ENCODE measurements at places on chromosomes 3 and 15.
A peak's percentile ranks its signal among the peaks of the same experiment; 100 is the strongest.

- DNase-seq: no peak
Observed at GRCh38 chr3:193594946-193595689, 2.1 kb downstream of the OPA1 start.

- no peak for DNase-seq
Observed at GRCh38 chr3:128004661-128005060, 47.6 kb upstream of the SEC61A1 start.

DNA sequence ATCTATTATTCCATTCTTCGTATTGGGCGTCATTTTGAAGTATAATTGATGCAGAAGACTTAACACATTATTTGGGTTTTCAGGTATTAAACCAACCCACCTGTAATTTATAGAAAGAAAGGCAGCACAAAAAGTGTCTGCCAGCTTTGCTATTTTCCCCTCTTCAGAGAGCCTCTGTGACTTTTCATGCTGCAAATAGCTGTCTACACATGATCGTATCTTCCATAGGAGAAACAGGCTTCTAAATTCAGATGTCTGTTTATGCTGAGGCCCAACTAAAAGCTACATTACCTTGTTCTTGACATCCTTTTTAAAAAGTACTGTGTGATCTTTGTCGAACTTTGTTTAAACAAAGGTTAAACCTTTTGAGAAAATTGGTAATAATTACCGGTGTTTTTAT is 5.0 kb downstream of the ACKR2 start:
- DNase-seq: no peak

DNA sequence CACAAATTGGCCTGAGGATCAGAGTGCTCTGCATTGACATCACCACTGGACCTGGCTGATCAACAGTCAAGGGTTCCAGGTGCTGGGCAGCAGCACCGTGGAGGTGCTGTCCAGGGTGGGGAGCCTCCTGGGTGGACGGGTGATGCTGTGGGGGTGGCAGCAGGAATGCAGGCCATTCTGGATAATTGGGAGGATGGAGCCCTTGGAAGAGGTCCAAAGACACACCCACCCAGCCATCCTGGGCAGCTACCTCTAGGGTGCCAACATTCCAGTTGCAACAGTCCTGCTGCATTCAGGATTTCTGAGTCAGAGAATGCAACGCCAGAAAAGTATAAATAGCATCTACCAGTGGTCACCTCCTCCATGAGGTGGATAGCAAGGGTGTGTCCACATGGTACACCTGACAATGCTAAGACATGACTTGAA is 26.8 kb downstream of the STARD5 start:
- no peak for DNase-seq

GRCh38 chr3:36729204-36730056 is 34.9 kb downstream of the DCLK3 start:
- peak; percentile 63 for DNase-seq

DNA sequence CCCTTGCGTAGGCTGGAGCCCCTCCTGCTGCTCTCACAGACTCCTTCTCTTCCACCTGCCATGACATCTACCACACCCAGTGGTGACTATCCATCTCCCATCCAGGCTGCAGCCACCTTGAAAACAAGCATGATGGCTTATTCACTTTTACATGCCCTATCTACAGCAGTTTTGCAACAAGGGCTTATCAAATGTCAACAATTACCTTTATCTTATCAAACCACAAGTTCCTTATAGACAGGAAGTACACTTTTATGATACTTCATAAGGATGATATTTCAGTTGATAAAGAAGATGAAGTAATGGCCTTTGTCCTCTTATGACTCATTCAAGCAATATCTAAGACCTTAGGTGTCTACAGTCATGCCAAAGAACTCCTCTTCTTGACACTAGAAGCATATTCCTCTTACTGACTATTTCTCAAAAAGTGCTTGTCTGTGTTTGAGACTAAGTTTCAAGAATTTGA is 125.3 kb upstream of the SPRED1 start:
- DNase-seq: no peak

DNA sequence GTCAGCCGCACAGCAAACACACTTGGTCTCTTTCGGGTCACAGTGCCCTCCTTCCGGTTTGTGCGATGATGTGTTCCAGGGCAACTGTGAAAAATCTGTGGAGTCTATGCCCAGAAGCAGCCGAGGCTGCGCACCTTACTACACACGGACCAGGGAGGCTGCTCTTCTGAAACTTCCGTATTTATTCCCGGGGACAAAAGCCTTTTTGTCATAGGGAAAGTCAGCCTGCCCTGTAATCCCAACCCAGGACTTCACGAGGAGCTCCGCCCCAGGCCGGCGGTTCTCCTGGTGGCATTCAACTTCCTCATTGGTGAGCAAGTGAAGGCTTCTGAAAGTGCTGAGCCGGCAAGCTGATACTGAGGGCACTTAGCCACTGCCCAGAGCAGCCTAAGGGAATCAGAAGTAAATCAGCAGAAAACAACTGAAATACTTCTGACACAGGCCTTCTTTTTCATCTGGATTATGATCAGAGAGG is 126.5 kb downstream of the FMN1 start:
- DNase-seq: no peak

GRCh38 chr15:31279221-31280045 is 47.2 kb upstream of the KLF13 start:
- DNase-seq: peak; percentile 70

DNA sequence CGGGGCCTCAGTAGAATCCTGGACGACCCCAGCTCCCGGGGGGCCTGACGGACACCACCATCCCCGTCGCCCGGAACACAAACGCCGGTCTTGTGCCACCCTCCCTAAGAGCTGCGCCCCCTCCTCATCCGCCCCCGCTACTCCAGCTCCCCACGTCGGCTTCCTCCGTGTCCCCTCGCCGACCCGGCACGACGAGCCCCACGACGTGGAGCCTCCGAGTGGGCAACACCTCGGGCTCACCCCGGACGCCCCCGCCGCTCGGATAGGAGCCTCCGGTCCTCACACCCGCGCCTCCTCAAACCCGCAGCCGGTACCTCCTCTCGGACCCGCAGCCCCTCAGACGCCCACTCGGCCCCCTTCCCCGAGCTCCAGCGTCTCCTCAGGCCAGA is 525 bp downstream of the NPTN start:
- DNase-seq: no peak

- DNase-seq: no peak
Observed at GRCh38 chr15:92666780-92667179, 11.2 kb upstream of the FAM174B start.

GRCh38 chr3:15458212-15458780 is 30.9 kb downstream of the EAF1 start:
- DNase-seq: no peak

- DNase-seq: no peak
Observed at GRCh38 chr3:29416514-29416913, 135.6 kb downstream of the RBMS3 start.

GRCh38 chr3:39869890-39870289 is 60.5 kb downstream of the MYRIP start:
- no peak for DNase-seq

DNA sequence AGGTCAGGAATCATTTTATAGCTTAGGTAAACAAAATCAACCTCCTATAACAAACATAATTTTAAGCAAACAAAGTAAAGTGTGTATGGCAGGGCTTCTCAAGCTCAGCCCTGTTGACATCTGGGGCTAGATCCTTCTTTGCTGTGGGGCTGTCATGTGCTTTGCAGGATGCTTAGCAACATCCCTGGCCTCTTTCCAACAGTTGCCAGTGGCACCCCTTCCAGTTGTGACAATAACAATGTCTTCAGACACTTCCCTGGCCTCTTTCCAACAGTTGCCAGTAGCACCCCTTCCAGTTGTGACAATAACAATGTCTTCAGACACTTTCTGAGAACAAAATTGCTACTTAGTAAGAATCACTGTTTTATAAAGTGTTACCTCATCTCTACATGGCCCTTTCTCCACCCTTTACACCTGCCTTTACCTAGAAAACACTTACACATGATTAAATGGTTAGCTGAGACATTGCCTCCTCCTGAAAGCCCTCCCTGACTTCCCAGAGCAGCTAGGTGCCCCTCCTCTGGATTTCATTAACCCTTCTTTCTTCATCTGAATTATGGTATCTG is 194.0 kb upstream of the LMCD1 start:
- no peak for DNase-seq

DNA sequence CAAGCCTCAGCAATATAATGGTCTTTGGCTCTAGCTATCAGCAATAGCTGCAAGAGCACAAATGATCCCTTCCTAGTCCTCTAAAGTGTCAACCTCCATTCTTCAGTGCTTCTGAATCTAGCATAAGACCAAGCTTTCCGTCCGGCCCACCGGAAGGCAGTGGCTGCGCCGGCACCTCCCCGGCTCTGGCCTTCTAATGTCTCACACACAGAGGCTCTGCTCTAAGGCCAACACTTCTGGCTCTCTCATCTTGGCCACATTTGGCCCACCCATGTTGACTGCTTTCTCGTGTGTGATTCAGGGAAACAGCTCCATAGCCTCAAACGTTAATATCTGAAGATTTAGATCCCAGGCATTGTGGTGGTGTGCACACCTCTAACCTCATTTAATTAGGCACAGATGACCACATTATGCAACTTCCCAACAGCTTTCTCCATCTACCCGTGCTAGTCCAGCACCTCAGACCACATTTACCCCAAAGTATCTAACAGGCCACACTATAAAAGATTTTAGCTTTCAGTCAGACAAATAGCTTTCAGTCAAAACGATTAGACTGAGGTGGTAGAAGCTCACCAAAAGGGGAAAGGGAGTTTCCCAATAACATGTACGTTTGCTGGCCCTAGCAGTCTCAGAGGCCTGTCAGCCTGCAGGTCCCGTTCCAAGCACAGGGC is 19.3 kb downstream of the SLC51A start:
- DNase-seq: no peak

DNA sequence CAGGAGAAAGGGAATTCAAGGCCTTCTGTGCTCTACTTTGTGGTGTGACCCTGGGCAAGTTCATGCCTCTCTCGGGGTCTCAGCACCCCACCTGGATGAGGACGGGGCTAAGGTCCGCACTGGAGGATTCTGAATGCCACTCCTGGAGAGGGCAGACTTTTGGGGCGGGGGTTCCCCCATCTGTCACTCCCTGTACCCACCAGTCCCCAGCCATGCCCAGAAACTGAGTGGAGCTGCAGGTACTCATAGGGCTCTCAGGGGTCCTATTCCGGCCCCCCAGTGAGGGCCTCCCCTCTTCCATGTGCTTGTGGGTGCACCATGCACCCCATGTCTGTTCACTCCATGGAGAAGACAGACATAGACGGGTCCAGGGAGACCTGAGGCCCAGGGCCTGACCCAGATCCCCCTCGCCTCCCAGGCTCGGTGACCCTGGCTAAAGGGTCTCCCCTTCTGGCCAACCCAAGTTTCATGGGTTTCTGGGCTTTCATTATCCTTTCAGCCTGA is 26.0 kb downstream of the ACSBG1 start:
- DNase-seq: no peak

- no peak for DNase-seq
Observed at GRCh38 chr3:87973906-87974305, 84.9 kb downstream of the CGGBP1 start.

DNA sequence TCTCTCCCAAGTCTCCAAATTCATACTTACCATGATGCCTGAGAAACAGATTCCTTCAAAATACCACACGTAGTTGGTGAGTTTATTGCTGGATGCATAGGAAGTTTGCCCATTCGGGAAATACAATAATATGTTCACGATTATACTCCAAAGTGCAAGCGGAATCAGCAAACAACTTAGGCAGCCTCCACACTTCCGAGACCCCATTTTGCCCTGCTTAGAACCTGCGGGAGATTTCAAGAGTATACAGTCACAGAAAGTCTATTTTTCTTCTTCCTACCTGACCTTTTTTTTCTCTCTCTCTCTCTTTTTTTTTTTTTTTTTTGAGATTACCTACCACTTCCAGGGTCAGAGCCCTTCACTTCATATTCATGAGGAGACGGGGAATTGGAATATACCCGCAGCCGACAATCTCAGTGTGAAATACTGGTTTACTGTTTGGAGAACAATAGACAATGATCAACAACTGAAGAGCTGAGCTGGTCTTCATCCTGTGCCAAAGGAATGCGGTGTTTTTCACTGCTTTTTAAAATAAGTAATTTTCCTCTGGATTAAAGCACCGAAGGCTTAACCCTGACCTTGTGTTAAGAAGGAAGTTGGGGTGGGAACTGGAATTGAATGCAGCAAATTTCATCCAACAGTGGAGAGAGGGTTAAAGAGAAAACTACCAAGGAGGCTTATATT is at the start of gene TM4SF18:
TSS of gene TM4SF18 (minus strand) at position 461 of the 684 bp plus-strand sequence. CDS start at position 207, 254 bp downstream.
- DNase-seq: no peak

- DNase-seq: no peak
Observed at GRCh38 chr15:84983711-84984110, 2.1 kb downstream of the PDE8A start.

DNA sequence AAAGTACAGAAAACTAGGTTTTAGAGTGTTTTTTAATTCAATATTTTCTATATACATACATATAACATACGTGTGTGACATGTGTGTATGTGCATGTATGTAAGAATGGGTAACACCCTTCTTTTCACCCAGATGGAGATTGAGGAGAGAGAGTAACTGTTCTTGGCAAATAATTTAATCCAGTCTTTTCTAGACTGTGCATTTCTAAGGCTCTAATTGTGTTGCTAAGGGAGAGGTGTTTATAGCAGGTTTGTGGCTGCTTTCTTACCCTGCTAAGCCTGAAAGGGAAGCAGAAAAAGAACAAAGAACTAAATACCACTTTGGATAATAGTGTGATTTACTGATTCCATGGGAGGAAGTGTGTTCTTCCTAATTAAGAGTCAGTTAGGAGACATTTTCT is 46.0 kb upstream of the ALDH1L1 start:
- DNase-seq: no peak

GRCh38 chr15:63701365-63701764 is 104.2 kb downstream of the FBXL22 start:
- DNase-seq: peak; percentile 15

GRCh38 chr15:42670451-42670850 is 66.5 kb downstream of the CDAN1 start:
- no peak for DNase-seq
